ENCODE measurements at places on chromosomes 3 and 15. TPM values are rescaled to one million over a fixed set of nuclear protein-coding genes. Genes with fewer than 3 reads are reported as not detected.
A peak's percentile ranks its signal among the peaks of the same experiment; 100 is the strongest.

- peak; percentile 75 for DNase-seq
Observed at GRCh38 chr15:66765478-66766281, 63.6 kb downstream of the SMAD6 start.

DNA sequence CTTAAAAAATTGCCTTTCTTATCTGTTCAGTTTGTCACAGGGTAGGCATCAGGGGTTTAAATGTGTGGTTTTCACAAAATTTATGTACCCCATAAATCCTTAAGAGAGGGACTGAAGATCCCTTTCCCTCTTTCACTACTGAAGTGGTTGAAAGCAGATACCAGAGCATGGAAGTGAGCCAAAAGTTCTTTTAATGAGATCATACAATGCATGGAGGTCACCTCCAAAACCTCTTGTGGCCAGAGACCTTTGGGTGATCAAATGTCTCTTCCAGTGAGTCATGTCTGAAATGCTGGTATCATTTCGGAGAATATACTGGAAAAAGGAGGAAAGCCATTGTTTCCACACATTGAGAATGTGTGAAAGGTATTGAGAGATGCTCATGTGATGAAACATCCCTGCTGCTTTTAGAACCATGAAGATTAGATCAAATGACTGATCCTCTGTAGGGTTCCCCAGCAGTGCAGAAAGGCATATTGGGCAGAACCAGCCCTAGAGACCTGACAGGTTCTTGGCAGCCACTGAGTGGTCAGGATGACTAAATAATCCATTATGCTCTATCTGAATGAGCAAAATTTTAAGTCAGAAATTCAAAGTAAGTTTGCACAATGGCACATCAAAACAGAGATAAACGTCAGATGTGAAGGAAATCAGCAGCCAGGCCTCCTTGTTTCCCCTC is 165.8 kb upstream of the SLC2A2 start:
- DNase-seq = peak; percentile 92

GRCh38 chr3:197312431-197312830 is 14.0 kb upstream of the DLG1 start:
- no peak for DNase-seq

GRCh38 chr15:59150185-59150584 is 45.2 kb downstream of the CCNB2 start:
- DNase-seq = no peak

DNA sequence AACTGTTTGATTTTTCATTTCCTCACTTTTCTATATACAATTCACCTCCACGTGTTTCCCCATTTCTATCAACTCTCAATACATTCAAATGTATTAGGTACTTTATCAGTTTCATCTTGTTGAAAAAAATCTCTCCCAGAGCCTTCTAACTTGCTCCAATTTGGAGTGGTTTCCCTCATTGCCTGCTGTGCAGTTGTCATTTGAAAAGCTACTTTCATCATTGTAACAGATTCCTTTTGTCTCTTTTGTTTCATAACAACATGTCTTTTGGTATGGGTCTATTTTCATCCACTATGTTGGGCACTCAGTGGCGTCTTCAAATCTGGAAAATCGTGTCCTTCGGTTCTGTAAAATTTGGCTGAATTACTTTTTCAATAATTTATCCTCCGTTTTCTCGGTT is 75.0 kb downstream of the NR2E3 start:
- DNase-seq = no peak

- peak; percentile 52 for DNase-seq
Observed at GRCh38 chr3:166663194-166663593, 716.9 kb downstream of the ZBBX start.

DNA sequence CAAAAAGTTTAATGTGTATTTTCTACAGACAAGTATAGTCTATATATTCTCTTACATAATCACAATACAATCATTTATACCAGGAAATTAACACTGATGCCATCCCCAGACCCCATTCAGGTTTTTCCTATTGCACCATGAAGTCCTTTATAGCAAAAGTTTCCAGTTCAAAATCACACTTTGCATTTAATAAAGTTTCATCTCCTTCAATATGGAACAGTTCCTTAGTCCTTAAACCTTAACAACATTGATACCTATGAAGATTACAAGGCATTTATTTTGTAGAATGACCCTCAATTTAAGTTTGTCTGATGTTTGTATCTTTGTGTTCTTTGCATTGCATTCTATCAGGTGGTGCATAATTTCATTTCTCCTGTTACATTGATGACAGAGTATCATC is 2.0 kb upstream of the SMARCC1 start:
- DNase-seq = no peak

The ARRDC4 gene
- 4.9 TPM for polyA plus RNA-seq

The GRM7 gene
- polyA plus RNA-seq = not detected

The ARPP21 gene
- not detected for polyA plus RNA-seq

The GOLGA8S gene
- 0.02 TPM for polyA plus RNA-seq

The GATM gene
- polyA plus RNA-seq = 0.11 TPM

The ALAS1 gene
- 48.9 TPM for polyA plus RNA-seq

The RARRES1 gene
- not detected for polyA plus RNA-seq
